ENCODE measurements at places on chromosomes 2 and 18.

DNA sequence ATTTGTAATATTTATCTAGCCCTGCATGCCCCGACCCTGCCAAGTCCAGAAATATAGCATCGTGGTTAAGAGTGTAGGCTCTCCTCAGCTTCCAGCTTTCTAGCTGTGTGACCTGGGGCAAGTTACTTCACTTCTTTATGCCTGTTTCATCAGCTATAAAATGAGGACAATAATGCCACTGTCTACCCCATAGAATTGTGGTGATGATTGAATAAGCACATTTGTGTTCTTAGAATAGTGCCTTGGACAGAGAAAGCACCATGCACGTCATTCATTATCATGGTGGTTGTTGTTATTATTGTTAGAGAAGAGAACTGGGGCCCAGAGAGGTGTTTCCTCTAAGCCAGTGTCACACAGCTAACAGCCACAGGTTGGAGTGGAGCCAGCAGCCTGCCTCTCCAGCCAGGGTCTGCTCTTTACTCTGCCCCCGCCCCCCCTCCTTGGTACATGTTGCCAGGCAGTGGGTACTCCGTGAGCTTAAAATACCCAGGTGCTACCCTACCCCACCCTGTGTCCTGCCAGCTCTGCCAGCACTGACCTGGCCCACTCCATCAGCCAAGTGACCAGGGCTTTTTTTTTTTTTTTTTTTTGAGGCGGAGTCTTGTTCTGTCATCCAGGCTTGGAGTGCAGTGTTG, 202.1 kb downstream of the CTIF start:
- DNase-seq: no peak

- no peak for DNase-seq
Observed at GRCh38 chr2:182854375-182855105, 11.9 kb downstream of the FRZB start.

DNA sequence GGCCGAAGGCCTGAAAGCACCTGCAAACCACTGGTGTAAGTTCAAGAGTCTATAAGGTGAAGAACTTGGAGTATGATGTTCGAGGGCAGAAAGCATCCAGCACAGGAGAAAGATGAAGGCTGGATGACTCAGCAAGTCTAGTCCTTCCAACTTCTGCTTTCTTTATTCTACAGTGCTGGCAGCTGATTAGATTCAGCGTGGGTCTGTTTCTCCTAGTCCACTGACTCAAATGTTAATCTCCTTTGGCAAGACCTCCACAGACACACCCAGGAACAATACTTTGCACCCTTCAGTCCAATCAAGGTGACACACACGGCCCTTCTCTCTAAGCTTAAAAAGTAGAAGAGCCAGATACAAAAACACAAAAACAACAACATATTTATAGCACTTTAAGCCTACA, 43.4 kb downstream of the NMS start:
- DNase-seq: peak; percentile 65

- DNase-seq: peak; percentile 39
Observed at GRCh38 chr2:20660506-20661420, 6.2 kb upstream of the GDF7 start.

GRCh38 chr2:67701011-67701410, 303.9 kb downstream of the ETAA1 start:
- DNase-seq: no peak

GRCh38 chr2:239463541-239464165, 62.8 kb upstream of the HDAC4 start:
- no peak for DNase-seq

- no peak for DNase-seq
Observed at GRCh38 chr2:141162314-141162713, 968.5 kb downstream of the LRP1B start.

DNA sequence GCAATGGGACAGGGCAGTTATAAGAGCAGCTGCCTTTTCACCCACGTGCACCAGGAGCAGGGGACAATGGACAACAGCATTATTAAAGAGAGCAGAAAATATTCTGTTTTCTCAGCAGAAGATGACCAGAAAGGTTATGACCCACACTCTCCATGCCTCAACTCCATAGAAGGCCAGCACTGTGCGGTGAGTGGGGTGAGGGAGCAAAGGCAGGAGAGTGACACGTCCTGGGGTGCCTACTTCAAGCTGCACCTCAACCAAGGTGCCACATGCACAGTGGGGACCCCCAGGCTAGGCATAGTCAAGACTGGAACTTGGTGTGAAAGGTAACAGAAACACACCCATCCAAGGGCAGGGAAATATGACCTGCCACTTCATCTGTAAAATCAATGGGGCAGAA, 50.4 kb downstream of the POLR1A start:
- no peak for DNase-seq

DNA sequence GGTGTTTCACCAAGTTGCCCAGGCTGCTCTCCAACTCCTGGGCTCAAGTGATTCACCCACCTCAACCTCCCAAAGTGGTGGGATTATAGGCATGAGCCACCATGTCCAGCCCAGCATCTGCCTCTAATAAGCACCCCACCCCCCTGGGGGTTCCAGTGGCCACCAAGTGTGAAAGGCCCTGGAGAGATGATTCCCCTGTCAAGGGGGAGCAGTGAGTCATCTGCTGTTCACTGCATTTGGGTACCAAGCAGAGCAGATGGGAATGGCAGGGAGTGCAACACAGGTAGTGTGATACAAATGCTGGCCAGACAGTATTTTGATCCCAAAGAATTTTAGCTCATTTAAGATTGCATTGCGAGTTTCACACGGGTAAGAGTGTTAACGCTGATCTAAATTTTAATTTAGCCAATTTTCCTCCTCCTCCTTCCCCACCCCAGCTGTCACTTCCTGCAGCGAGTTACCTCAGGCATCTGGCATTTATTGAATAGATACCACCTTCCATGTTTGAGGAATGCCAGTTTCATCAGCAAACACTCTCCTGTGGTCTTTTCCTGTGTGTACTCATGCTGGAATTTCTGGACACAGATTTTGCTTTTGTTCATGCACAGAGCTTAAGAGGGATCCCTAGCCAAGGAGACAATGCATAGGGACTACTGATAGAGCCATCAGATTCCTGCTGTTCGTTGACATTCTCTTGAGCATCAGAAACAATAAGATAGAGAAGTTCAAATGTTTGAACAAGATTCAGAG, 32.4 kb upstream of the NCK2 start:
- no peak for DNase-seq

- no peak for DNase-seq
Observed at GRCh38 chr2:28368357-28368798, 24.3 kb upstream of the FOSL2 start.

DNA sequence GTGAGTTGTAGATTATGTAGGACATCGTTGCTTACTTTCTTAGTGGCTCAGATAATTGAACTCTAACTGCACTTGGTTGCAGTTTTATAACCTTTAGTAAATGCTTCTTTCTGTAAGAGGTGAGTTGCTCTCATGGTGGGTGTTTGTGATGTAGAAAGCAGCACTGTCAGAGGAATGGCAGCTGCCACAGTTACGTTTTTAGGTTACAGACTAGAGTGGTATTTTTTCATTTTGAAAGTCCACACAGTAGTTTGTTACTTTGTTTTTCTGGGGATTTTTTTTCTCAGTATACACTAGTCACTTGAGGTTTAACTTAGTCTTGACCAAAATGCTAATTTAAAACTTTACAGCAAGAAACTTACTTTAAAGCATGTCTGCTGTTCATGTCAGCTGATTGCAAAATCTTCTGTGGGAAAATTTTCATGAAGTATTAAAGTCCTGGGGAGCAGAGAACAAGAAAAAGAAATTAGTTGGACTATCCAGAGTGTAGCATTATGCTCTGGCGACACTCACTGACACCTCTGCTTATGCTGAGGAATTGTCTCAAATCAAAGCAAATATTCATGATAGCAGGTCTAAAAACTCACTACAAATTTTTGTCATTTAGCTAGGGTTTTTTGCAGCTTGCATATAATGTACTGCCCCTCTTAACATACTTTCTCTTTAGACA, 14.8 kb downstream of the AFTPH start:
- no peak for DNase-seq

DNA sequence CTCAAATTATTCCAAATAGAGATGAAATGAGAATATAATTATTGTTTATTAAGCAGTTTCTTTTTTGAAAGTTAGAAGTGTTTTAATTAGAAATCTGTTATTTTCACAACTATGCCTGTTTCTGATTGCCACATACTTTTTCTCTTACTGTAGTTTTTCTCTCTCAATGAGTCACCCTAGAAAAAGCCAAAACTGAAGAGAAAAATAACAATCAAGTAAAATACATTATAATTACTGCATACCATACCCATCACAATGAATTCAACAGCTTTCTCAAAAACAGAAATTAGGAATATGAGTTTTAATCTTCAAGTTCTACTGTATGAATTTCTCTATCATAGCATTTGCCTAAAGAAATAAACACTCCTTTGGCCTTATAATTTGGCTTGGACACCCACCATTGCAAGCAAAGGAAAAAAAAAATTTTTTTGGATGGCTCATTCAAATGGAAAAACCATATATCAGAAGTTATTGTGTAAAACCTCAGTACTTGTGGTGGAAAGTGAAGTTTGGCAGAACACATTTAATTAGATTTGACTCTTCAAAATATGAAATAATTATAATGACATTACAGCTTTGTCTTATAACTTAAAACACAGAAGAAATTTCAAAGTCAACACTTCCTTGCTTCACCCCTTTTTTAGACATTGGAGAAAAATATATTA, 138.5 kb downstream of the DYM start:
- peak; percentile 32 for DNase-seq

- no peak for DNase-seq
Observed at GRCh38 chr2:96118698-96119388, 2.5 kb upstream of the ADRA2B start.

DNA sequence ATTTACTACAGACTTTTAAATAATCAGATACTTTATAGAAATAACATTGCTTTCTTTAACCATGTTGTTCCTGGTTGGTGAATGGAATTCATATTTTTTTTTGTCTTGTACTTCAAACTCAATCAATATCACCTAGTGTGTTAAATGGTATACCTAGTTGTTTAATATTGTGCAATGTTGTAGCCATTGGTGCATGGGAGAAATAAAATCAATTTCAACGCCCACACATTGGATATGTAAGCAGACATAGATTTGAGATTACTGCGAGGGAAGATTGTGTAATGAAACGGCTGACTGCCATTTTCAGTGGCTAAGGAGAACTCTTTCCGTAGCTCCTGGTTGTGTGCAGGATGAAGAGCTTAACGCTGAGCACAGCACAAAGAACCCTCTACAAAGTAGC, 626.1 kb downstream of the TMEM182 start:
- no peak for DNase-seq

DNA sequence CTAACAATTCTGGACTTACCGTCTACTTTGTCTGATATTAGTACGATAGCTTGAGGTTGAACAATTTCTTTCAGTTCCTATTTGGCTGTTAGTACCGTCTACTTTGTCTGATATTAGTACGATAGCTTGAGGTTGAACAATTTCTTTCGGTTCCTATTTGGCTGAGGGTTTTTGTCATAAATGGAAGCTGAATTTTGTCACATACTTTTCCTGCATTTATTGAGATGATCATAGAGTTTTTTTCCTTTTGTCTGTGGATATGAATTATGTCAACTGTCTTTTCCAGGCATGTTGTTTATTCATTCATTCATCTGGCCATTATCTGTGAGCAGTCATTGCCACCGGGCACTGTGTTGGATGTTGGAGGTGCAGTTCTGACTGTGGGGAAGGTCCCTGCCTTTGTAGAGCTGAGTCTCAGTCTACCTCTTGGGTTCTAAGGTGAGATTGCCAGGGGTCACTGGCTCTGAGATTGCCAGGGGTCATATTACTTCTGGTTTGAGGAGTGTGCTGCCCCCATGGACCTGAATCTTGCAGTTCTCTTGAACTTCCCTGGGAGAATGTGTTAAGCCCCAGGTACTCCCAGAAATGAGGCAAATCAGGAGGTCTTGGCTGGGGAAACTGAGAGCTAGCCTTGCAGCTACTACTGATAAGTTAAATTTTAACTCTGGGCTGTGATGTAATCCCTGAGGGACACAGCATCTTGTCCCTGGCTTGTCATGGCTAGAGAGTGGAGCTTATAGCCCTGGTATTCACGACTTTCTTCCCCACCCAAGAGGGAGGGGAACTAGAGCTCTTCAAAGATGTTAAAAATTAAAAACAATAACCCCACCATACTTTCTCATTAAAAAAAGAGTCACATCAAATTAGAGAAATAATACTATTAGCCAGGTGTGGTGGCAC, 89.1 kb upstream of the MBOAT2 start:
- DNase-seq: peak; percentile 13

DNA sequence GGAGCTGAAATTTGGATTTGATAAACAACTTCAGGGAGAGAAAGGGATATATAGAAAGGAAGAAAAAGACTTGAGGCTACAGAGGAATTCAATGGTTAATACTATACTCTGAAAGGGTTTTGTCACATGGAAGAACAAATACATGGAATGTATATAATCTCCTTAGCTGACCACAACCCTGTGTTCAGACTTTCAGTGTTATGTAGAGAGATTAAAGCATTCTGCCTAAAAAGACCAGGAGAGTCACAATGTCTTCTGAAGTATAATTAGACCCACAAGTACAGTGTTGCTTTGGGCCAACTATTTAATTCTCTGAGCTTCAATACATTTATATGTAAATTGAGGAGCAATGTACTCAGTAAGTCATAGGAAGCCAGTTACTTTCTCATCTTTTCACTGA, 123.8 kb upstream of the FSHR start:
- DNase-seq: no peak

DNA sequence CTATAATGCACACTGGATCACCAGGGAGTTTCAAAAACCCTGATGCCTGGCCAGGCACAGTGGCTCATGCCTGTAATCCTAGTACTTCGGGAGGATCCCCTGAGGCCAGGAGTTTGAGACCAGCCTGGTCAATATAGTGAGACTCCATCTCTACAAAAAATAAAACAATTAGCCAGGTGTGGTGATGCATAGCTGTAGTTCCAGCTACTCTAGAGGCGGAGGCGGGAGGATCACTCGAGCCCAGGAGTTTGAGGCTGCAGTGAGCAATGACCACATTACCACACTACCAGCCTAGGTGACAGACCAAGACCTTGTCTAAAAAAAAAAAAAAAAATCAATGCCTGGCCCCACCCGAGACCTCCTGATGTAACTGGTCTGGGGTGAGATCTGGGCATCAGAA, 137.2 kb downstream of the MTCL1 start:
- no peak for DNase-seq

DNA sequence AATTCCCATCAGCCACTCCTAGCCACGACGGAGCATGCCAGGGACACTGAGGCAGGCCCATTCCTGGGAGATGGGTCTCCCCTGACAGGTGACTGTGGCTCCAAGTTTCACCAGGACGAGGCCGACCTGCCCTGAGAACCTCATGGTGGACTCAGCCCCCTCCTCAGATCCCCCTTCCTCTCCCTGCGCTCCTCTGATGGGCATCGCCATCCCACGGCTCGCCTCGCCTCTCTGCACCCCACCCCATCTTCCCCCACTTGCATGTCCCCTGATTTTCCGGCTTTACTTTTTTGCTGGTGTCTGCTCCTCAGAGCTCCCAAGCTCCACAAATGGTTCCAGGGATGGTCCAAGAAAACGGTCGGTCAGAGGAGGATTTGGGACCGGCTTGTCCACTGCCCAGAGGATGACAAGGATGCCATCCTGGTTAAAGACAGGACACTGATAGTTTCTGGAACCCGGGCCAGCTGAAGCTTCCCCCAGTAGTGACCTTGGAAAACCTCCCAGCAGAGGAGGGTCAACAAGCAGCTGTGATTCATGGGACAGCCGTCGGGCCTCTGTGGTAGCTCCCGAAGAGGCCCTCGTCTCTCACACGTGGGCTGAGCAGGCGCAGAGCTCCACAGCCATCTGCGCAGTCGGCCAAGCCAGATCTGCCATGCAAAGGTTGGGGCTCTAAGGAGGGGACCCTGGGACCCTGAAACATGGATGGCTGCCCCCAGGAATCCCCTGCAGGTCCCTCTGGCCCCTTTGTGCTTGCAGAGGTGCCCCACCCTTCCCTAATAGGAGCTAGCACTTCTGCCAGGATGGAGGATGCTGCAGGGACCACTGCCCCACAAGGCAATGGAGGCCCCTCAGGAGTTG, 87.8 kb upstream of the SLC66A3 start:
- DNase-seq: no peak
